NCI-H1694 treated with DMSO at 0.1 percent for 48 hours (cell line): ENCODE measurements at places on chromosomes 2 and 18.

DNA sequence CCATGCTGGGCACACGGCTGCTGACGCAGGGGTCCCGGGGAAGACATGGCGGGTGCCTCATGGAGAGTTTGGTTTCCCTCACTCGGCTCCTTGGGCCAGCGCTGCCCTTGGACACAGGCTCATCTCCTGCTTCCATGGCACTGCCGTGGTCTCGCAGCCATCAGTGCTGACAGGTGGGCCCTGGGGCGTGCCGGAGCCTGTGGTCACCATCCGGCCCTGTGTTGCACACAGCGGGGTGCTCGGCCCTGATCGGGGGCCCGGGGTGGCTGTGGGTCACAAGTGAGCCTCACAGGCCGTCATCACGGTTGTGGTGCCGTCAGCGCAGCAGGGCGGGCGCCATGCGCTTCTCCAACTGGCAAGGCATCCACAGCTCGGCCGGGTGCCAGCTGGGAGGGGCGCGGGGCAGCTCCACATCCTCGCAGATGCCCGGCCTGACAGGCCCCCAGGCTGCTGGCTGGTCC is 582 bp downstream of the RTP5 start:
- peak; percentile 73 for DNase-seq

DNA sequence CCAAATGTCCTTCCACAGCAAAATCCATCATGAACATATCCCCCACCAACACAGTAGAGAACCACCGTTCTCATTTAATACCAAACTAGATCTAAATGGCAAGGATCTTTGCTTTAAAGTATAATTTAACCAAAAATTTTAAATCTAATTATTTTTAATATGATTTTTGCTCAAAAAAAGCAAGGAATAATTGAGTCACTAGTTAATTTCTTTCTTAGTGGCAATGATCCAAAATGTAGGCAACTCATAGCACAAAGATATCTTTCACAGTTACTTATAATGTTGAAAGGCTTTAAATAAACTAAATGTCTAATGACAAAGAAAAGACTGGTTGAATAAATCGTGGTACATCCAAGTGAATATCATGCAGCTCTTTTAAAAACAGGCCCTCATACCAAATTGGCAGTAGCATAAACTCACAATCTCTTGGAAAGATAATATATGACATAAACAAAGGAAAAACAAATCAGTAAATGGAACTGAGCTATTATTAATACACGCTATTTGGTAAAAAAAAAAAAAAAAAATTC is 20.3 kb downstream of the PTPN2 start:
- DNase-seq, result no peak

DNA sequence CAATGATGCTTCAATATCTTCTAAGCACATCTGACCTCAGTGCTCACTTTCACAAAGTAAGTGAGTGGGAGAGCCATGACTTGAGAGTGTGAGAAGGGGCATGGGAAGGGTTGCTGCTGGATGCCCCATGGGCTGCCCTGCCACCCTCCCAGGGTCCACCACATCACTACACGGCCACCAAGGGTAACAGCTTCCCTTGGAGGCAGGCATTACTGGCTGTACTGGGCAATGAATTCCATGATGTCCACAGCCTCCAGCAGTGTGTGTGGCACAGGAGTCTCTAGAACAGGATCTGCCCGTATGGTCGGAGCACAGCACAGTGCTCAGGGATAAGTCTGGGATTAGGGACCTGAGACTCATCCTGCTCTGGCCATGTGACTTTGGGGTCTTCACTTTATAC is 481.0 kb upstream of the MYT1L start:
- DNase-seq, result no peak

- no peak for DNase-seq
Observed at GRCh38 chr18:75489493-75490190, 62.1 kb upstream of the SMIM21 start.

- DNase-seq, result no peak
Observed at GRCh38 chr2:98438190-98439133, 6.2 kb upstream of the INPP4A start.

DNA sequence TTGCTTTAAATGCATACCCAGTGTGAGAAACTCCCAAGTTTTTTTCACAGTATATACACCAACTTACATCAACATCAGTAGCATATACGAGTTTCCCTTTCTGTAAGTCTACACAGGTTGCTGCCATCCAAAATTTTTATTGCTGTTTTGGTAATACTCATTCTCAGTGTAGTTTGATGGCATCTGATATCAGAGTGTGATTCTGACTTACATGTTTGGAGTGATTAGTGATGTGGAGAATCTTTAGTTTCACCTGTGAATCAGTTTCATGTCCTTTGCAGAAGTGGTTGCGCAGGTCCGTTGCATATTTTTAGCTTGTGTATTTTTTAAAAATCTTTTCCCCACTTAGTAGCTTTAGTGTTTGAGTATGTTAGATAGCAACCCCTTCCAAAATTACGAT is 50.1 kb downstream of the CCDC74A start:
- DNase-seq, result no peak

GRCh38 chr2:101052147-101052546 is 50.1 kb downstream of the RPL31 start:
- no peak for DNase-seq

DNA sequence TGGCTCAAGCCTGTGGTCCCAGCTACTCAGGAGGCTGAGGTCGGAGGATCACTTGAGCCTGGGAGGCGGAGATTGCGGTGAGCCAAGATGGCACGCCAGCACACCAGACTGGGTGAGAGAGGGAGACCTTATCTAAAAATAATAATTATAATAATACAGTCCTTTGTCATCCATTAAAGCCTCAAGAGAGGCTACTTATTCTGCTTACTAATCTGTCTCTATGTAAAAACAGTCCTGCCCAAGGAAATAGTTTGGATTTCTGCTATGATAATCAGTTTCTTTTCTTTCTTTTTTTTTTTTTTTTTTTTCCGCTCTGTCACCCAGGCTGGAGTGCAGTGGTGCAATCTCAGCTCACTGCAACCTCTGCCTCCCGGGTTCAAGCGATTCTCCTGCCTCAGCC is 228.3 kb downstream of the C1D start:
- no peak for DNase-seq

- DNase-seq, result no peak
Observed at GRCh38 chr18:45336448-45336847, 278.8 kb upstream of the SLC14A2 start.

GRCh38 chr2:29154610-29155009 is 39.4 kb downstream of the CLIP4 start:
- no peak for DNase-seq

GRCh38 chr18:40338284-40338683 is 1616.8 kb upstream of the PIK3C3 start:
- no peak for DNase-seq

DNA sequence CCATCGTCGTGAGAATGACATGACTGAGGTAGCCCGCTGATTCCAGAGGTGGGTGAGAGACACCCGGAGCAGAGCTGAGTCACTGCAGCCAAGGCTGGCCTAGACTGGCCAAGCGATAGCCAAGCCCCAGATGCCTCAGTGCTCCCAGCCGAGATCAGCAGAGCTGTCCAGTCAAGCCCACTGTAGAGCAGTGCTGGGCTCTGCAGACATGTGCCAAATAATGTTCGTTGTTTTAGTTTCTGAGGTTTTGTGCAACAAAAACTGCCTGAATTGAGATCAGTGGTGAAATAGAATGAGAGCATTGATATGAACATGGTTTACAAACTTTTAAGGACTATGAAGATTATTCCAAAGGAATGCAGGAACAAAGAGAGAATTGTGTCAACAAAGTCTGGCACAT is 42.1 kb downstream of the INSIG2 start:
- DNase-seq, result no peak

DNA sequence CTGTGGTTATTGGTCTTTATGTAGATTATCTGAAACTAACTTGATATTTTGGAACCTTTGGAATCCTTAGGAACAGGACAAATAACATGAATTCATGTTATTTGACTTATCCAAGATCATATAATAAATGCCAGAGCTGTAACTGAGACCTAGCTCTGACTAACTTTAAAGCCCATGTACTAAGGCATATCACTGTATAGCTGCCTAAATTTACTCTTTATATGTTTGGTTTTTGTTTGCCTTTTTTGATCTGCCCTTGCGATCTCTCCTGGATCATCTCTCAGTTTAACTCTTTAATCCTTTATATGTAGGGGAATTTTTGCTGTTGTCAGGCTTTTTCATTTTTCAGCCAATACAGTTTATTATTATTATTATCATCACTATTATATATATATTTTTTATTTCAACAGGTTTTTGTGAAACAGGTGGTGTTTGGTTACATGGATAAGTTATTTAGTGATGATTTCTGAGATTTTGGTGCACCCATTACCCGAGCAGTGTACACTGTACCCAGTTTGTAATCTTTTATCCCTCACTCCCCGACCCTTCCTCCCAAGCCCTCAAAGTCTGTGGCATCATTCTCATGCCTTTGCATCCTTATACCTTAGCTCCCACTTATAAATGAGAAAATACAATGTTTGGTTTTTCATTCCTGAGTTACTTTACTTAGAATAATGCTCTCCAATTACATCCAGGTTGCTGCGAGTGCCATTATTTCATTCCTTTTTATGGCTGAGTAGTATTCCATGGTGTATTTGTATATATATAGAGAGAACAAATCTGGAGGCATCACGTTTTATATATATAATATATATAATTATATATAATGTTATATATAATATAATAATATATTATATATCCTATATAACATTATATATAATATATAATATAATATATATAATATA is 48.9 kb downstream of the APLF start:
- no peak for DNase-seq

DNA sequence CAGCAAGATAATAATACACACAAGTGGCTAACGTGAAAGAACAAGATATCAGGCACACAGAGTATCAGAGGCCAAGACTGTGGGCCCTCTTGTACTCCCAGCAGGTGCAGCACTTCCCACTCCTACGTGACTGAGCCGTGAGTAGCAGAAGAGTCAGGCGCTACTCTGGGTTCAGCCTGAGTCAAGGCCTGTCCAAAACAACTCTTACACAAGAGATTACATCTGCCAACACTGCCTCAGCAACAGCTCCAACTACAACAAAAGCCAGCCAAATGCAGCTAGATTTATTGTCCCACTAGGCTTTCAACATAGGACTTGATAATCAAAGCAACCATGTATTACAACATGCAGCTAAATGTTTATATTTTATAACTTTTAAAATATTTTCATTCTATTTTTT is 56.2 kb downstream of the ITSN2 start:
- DNase-seq, result no peak

DNA sequence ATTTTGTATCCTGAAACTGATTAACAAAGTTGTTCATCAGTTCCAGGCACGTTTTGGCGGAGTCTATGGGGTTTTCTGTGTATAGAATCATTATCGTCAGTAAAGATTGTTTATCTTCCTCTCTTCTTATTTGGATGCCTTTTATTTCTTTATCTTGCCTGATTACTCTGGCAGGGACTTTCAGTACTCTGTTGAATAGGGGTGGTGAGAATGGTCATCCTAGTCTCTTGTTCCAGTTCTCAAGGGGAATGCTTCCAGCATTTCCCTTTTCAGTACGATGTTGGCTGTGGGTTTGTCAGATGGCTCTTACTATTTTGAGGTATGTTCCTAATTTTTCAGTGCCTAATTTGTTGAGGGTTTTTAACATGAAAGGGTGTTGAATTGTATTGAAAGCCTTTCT is 14.0 kb upstream of the SPDYA start:
- no peak for DNase-seq

- DNase-seq, result no peak
Observed at GRCh38 chr2:186554429-186554828, 35.4 kb upstream of the ITGAV start.

DNA sequence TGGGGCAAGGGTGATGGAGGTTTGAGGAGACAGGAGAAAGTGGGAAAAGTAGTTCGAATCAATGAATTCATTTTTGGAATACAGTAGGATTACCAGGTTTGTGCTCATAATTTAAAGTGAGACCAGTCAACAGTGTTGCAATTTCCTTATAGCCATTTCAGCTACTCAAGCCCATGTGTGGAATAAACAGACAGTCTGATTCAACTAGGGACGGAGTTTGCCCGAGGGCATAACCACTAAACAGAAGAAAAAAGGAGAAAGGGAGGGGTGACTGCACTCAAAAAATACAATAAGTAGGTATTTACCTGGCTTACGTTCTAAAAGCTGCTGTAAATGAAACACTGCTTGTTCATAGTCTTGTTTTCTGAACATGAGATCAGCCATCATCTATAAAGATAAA is 55.2 kb downstream of the TTC21B start:
- no peak for DNase-seq

DNA sequence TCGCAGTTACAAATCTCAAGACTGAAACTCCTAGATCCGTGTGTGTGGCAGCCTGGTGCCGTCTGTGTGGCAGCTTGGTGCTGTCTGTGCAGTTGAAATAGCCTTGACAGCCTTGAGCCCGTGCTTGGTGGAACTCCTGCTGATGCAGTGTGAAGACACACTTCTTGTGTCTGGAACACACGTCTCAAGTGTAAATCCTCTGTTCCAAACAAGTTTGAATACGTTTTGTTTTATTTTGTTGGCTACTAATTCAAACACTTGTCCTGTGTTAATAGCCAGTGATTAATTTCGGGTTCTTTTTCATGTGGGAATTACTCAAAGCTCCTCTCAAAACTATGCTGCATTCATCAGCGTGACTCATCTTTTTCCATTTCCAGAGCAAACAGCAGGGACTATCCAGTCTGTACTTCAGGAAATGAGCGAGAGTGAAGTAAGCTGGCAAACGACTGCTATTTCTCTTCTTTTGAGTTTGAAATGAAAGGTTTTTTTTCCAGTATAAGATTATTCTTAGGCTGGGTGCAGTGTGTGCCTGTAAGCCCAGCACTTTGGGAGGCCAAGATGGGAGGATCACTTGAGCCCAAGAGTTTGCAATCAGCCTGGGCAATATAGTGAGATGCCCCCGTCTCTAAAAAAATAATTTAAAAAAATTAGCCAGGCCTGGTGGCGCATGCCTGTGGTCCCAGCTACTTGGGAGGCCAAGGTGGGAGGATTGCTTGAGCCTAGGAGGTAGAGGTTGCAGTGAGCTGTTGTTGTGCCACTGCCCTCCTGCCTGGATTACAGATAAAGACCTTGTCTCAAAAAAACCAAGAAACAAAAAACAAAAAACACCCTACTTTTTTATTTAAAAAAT is 152.9 kb downstream of the SPP2 start:
- no peak for DNase-seq

- no peak for DNase-seq
Observed at GRCh38 chr18:9772847-9773677, 65.0 kb downstream of the RAB31 start.

- DNase-seq, result no peak
Observed at GRCh38 chr2:42064417-42064942, 16.7 kb downstream of the PKDCC start.

DNA sequence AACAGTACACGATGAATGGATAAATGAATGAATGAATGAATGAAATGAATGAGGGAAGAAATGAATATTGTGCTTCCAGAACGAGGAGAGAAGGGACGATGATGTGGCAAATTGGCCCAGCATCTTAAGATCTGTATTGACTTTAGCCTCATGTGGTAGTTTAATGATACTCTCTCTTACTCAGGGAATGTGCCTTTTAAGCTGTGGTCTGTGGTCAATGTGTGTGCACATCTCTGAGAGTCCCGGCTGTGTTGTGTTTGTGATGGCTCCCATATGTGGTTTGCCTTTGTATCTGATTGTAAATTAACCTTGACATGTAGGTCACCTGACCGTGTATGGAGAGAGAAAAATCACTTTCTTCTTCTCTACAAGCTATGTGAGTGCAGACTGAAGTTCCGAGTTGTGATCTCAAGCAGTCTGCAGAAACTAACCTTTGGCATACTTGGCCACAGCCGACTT is 91.2 kb downstream of the NEDD4L start:
- DNase-seq, result no peak
